Stimulated activated memory B cell treated with anti-CD40 and anti-IgM and Interleukin-4, amounts not matched to agents 10 μg/mL and 1 μg/mL and 100 μg/mL, for 72 hours (primary cell): ENCODE measurements at places on chromosomes 6 and 20.

DNA sequence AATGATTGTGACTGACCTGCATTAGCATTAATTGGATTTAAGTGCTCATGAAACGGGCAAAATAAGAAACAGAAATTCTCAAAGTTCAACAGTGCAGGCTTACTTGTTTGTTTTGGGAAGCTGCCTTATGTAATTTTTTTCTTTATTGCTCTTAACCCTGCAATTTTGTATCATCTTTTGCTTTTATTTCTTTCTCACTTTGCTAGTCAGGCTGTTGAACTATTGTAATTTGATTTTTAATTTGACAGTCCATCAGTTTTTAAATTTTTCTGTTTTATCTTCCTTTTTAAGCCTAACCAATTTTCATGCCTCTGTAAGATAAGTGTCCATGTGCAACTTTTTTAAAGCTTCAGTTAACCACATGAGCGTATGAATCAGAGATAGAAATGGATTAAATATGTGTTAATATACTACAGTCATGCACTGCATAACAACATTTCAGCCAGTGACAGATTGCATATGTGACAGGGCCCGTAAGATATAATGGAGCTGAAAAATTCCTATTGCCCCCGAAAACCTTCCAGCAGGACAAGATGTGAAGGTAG is 44.6 kb downstream of the PEX7 start:
- ATAC-seq, result no peak

DNA sequence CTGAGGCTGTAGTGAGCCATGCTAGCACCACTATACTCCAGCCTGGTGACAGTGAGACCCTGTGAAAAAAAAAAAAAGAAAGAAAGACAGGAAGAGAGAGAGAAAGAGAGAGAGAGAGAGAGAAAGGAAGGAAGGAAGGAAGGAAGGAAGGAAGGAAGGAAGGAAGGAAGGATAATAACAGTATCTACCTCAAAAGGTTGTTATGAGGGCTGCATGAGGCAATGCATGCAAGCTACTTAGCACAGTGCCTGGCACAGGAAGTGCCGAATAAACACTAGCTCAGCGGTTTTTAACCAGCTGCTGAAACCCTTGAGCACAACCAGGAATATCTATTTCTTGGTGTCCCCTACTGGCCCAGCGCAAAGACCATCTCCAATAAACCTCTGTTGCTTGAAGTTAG is 62.3 kb upstream of the TBC1D7 start:
- ATAC-seq, result no peak

DNA sequence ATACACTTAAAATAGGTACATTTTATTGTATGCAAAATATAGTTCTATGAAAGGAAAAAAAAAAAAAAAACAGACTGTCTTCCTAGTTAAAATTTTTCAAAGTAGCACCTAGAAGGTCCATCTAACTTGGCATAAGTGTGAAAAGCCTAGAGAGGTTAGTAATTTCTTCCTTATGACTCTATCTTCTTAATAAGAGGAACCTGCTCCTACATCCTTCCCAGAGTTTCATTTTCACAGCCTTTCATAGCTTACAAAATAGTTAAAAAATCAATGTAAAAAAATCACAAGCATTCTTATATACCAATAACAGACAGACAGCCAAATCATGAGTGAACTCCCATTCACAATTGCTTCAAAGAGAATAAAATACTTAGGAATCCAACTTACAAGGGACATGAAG is 28.8 kb downstream of the OGFRL1 start:
- ATAC-seq, result no peak

- no peak for ATAC-seq
Observed at GRCh38 chr6:15058200-15059061, 187.4 kb upstream of the JARID2 start.

GRCh38 chr6:32604434-32604877 is 14.8 kb upstream of the HLA-DRB1 start:
- ATAC-seq, result peak; percentile 85

- no peak for ATAC-seq
Observed at GRCh38 chr6:138609801-138610430, 110.6 kb upstream of the NHSL1 start.

DNA sequence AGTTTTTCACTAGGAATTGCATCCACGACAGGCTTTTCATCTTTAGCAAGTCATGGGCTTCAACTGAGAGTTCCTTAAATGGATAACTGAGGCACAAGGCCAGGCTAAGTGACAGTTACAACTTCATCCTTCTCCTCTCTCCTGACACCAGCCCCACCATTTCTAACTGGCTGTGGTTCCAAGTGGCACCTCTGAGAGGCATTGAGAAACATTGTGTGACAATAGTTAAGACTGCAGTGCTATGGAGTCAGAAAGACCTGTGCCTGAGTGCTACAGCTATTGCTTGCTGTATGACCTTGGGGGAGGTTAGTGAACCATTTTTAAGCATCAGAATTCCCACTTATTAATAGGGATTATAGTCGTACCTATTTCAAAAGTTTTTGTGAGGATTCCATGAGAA is 26.2 kb upstream of the MLIP start:
- no peak for ATAC-seq

DNA sequence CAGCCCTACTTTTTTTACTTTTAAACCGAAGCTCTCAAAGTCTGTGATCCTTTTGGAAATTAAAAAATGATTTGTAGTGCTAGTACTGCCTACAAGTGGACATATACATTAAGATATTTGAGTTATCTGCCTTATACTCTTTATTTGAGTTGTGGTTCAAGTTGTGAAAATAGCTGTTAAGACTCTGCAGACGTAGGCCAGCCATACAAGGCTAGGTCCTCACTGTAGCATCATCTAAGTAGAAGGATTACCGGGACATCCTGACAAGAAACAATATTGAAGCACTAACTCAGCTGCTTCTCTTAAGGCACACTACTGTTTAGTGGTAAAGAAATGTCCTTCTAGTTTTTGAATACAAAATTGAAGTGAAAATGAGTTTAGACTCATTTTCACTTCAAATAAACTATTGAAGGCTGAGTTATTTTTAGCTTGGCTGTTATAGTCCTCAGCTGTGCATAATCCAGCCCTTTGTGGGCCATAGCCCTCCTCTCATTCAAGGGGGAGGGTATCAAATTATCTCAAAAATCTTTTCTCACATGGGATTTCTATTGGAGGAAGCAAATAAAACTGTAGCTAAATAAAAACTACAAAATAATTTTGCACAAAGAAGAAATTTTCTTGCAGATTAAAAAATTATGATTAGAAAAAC is 68.1 kb downstream of the JAG1 start:
- ATAC-seq, result no peak

DNA sequence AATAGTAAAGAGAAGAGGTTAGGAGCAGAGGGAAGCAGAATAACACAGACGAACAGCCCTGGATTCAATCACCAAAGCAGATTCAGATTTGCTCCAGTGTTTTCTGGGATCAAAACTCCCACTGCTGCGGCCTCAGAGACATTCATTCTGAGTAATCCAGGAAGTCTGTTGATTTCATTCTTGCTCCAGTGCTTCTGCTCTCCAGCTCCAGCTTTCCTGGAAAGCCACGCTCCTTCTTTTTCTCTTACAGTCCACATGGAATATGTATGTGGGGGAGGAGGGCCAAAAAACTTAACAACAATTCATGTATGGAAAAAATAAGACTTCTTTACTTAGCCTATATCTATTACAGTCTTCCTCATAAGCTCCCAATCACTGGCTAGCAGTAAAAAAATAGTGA is 26.4 kb upstream of the UST start:
- ATAC-seq, result no peak

- ATAC-seq, result no peak
Observed at GRCh38 chr6:13725570-13725969, 13.9 kb upstream of the RANBP9 start.

DNA sequence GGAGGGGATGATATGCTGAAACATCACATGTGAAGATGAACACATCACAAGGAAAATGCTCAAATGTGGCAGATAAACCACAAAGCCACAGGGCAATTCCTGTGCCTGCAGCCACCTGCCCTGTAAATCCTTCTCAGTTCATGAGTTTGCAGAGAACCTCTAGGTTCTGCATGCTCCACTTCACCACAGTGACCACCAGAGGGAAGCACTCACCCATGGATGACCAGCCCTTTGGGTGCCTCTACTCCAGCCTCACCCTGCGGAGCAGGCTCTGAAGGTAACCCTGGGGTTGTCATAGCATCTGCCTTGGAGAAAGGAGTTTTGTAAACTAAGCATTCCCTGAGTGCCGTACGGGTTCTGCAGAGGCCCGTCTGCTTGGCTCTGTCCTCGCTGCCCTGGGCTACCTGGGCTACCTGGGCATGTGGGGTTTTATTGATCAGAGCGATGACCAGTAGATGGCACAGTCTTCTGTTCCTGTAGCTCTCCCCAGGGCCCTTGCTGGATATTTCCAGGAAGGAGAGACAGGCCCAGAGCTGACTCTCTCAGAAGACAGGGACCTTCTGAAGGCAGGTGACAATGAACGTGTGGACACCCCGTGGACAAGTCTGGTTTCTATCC is 31.7 kb upstream of the CST1 start:
- ATAC-seq, result no peak

DNA sequence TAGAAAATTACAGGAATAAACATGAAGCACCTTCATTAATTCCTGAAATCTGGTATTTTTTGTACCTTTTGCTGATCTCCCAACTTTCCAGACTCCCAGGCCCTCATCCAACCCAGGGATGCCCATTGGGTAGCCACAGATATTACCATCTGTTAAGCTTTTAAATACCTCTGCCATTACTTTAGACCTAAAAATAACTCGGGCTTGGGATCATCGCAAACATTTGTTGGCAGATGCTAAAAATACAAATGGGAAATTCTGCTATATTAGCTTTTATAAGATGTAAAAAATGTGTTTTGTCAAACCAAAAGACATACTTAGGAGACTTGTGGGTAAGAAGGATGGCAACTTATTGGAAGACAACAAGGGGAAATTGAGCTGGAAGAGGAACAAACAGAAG is 376.1 kb downstream of the CENPW start:
- ATAC-seq, result no peak

- no peak for ATAC-seq
Observed at GRCh38 chr6:167255918-167256553, 35.1 kb upstream of the UNC93A start.

- ATAC-seq, result no peak
Observed at GRCh38 chr6:145842693-145843546, 28.3 kb upstream of the FBXO30 start.

DNA sequence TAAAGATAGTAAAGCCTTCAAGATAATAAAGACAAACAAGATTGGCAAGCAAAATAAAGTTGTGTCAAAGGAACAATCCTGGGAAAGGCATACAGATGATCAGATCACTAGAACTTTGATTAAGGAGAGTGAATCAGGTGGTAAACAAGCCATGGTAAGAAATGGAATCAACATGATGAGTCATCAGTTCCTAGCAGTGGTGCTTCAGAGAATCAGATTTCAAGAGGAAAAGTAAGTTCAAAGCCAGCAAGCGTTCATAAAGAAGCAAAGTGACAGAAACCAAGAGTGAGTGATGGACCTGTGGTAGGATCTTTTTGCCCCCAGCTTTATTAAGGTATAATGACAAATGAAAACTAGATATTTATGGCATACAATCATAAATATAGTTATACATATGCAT is 340.4 kb downstream of the TPBG start:
- ATAC-seq, result no peak

GRCh38 chr6:134961366-134961765 is 11.5 kb upstream of the ALDH8A1 start:
- no peak for ATAC-seq

DNA sequence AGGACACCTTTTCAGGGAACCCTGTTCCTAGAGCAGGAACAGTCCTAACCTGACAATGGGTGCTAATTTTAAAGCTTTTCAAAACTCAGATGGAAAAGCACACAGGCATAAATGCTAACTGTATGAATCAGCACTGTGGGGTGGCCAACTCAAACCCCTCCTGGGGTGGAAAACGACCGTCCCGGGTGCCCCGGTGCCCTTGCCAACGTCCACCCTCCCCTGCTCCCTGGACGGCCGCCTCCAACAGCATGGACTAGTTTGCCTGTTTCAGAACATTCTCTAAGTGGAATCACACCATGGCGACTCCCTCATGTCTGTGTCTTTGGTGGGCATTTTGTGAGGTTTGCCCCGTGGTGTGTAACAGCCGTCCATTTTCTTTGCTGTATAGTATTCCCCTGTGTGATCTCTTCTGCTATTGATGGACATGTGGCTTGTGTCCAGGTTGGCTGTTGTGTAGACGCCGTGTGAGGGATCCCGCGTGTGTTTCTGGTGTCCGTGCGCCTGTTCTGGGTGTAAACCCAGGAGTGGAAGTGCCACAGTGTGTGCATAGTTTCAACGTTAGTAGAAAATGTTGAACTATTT is 5.8 kb downstream of the COL20A1 start:
- ATAC-seq, result no peak

- no peak for ATAC-seq
Observed at GRCh38 chr20:43667341-43668132, 623 bp downstream of the MYBL2 start.

DNA sequence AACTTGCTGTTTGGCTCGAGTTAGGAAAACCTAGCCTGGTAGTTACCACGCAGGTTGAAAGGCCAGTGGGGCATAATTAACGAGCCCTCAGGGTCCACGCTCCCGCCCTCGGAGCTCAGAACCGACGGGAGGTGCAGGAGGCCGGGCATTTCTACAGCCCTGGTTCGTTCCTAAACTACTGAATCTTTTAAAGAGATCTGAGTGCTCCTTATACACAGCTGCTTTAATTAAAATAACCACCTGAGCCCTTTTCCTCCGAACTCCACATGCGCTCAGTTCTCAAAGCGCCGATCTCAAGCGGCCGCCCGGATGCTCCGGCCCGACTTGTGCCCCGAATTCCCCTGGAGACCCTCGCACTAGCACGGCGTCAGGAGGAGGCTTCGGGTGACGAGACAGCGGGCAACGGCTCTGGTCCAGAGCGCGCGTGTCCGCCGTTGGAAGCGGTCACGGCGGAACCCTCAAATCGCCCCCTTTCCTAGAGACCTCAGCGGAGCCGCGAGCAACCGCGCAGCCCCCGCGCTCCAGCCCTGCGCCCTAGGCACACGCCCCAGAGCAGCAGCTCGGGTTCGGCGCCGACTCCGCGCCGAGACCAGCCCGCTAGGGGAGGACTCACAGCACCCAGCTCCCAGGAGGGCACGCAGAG is 397 bp downstream of the WDR27 start:
- peak; percentile 1 for ATAC-seq

DNA sequence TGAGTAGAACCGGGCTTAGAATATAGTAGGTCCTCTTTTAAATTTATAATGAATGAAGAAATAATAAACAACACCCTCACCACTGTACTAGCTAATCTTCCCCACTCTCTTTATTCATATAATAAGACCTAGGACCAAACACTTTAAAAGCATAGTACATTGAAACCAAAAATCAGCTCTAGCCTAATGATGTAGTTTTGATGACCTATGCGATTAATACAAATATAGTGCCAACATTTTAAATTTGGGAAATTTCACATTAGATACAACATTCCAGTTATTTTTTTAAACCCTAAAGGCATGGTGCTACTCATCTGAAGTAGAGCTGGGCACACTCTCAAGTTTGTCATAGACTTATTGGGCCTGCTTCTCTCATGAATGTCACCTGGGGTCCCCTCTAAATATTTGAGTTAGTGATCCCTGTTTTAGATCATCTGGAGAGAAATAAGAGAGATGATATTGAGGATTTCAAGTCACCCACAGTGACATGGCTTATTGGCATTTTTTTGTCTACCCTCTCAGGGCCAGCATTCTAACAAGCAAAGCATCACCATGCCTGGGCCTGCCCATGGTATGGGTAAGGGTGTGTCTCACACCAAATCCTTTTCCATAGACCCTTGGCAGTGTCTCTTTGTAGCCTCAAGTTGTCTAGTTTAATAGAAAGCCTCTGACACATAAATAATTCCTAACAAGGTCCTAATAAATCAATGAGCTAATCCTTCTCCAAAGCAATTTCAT is 319.8 kb downstream of the HIVEP2 start:
- ATAC-seq, result no peak

- ATAC-seq, result no peak
Observed at GRCh38 chr20:58271606-58272351, 37.7 kb upstream of the RAB22A start.

GRCh38 chr6:63352544-63353285 is 32.9 kb upstream of the LGSN start:
- ATAC-seq, result peak; percentile 95
